ENCODE measurements at places on chromosomes 3 and 15.
A peak's percentile ranks its signal among the peaks of the same experiment; 100 is the strongest.

DNA sequence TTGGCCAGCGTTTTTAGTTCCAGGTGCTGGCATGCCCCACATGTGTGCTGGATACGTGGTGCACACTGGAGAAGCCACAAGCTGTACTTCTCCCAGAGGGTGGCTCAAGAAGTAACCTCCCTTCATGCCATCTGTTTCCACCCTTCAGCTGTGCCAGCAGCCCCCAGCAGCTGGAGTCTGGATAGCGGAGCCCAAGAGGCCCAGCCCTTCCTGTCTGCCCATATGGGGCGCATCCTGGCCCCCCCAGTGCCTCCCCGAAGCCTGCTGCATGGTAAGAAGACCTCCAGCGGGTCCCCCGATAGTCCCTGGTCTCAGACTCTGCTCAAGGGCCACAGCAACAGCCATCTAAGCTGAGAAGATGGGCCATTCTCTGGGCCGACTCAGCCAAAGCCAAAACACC is 5.8 kb upstream of the MANF start:
- H3K27me3 ChIP-seq: peaks cover 32% of the 10 kb centered on the region
- H3K4me3 ChIP-seq: no peak overlapping the region
- H3K36me3 ChIP-seq: peaks cover 4% of the 10 kb centered on the region
- H3K27ac ChIP-seq: no peak overlapping the region
- peaks cover 7% of the 10 kb centered on the region for H3K4me1 ChIP-seq
- no peak for DNase-seq

DNA sequence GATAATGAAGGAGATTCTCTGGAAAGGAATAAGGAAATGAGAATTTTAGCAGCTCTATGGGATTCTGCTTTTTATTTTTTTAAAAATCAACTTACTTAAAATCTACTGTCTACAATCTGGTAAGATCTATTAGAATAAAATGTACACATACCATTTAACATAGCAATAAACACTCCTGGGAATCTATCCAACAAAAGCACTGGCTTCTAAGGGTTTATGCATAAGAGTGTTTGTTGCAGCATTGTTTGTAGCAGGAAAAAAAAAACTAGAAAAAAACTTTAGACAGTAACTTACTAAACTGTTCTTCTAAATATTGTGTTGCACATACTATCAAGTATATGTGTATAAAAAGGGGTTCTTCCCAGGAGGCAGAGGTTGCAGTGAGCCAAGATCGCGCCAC is 15.7 kb upstream of the RBP1 start:
- no peaks in the 10 kb centered on the region for H3K4me1 ChIP-seq
- H3K4me3 ChIP-seq: no peak overlapping the region

GRCh38 chr3:78791753-78792152 is 976.0 kb downstream of the ROBO1 start:
- H3K27ac ChIP-seq: no peak overlapping the region
- H3K4me3 ChIP-seq: no peak overlapping the region
- H3K36me3 ChIP-seq: no peaks in the 10 kb centered on the region

GRCh38 chr3:49294343-49294742 is 17.3 kb upstream of the C3orf62 start:
- no peak overlapping the region for H3K4me3 ChIP-seq
- DNase-seq: no peak
- H3K27me3 ChIP-seq: no peaks in the 10 kb centered on the region
- H3K4me1 ChIP-seq: peaks cover 4% of the 10 kb centered on the region
- peak overlapping the region; percentile 37 for H3K27ac ChIP-seq

DNA sequence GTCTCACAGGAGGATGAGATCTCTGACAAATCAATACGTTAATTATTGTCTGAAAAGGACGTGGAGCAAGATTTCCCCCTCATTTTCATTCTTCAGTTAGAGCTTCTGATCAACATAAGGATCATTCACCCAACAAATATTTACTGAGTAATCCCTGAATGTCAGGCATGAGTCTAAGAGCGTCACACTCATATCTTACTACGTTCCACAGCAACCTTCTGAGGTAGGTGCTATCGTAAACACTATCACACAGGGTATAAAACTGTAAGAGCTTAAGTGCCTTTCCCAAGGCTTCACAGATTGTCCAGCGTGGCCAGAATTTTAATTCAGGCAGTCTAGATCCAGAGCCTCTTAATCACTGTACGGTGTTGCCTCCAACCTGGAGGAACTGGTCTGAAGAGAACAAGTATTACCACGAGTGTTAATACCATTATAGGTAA is 10.6 kb upstream of the TM4SF1 start:
- no peaks in the 10 kb centered on the region for H3K36me3 ChIP-seq
- no peak overlapping the region for H3K27ac ChIP-seq
- no peak overlapping the region for H3K4me3 ChIP-seq
- H3K27me3 ChIP-seq: peaks cover 5% of the 10 kb centered on the region
- no peaks in the 10 kb centered on the region for H3K4me1 ChIP-seq
- no peak for DNase-seq

DNA sequence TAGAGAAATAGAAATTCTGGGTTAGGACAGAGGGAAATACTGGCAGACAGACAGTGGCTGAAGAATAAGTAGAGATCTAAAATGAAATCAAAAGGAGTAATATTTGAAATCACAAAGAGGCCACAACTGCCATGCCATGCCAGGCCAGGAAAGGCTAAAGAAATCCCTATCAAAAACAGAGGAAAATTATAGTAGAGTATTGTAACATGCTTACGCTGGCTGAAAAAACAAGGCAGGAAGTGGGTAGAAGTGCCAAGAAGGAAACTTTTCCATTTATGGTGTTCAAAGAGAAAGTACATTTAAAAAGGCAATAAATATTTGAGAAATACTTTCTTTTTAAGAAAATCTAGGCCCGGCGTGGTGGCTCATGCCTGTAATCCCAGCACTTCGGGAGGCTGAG is 415.7 kb downstream of the PLCL2 start:
- H3K36me3 ChIP-seq: peaks cover 19% of the 10 kb centered on the region
- DNase-seq: no peak
- no peaks in the 10 kb centered on the region for H3K4me1 ChIP-seq
- H3K27me3 ChIP-seq: no peaks in the 10 kb centered on the region

DNA sequence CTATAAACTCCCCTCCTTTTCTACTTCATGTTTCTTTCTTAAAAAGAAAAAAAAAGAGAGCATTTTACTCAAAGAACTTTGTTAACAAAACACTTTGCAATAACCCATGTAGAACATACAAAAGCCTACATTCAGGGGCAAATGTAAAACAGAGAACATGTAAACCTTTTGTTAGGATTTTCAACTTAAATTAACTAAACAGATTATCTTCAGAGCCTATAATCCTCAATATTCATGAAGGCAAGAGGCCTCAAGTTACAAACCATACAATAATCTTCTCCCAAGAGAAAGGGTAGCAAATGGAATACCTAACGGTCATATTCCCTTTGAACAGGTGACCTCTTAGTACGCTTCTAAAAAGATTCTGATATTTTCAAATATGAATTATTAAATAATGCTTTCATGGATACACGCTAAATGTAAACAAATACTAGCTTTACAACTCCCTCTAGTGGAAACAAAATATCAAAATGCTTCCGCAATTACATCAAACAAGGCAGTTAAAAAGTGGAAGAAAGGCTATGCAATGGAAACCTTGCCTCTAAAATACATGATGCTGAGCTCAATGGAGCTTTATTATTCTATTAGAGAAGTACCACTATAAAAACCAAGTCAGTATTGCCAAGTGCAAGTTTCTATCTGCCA is 9.9 kb downstream of the CEP152 start:
- no peaks in the 10 kb centered on the region for H3K27me3 ChIP-seq
- no peak overlapping the region for H3K4me3 ChIP-seq
- DNase-seq: no peak
- H3K36me3 ChIP-seq: peaks cover 33% of the 10 kb centered on the region
- H3K27ac ChIP-seq: no peak overlapping the region
- H3K4me1 ChIP-seq: peaks cover 10% of the 10 kb centered on the region

GRCh38 chr3:184188080-184188479 is 2.1 kb downstream of the ABCF3 start:
- H3K27me3 ChIP-seq: no peaks in the 10 kb centered on the region
- H3K36me3 ChIP-seq: peaks cover 39% of the 10 kb centered on the region
- H3K4me1 ChIP-seq: peaks cover 38% of the 10 kb centered on the region
- no peak overlapping the region for H3K4me3 ChIP-seq
- no peak for DNase-seq

DNA sequence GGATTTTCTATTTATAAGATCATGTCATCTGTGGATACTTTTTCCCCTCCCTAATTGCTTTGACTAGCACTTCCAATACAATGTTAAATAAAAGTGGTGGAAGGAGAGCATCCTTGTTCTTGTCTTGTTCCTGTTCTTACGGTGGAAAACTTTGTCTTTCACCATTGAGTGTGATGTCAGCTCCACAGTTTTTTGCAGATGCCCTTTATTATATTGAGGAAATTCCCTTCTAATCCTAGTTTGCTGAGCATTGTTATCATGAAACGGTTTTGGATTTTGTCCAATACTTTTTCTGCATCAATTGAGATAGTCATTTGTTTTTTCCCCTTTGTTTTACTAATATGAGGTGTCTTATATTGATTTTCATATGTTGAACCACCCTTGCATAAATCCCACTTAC is 19.9 kb upstream of the IL20RB start:
- H3K4me3 ChIP-seq: no peak overlapping the region
- peaks cover 48% of the 10 kb centered on the region for H3K36me3 ChIP-seq
- H3K27ac ChIP-seq: peak overlapping the region; percentile 57
- H3K27me3 ChIP-seq: no peaks in the 10 kb centered on the region
- DNase-seq: no peak
- H3K4me1 ChIP-seq: peaks cover 76% of the 10 kb centered on the region

- no peak overlapping the region for H3K4me3 ChIP-seq
- H3K4me1 ChIP-seq: no peaks in the 10 kb centered on the region
- no peaks in the 10 kb centered on the region for H3K36me3 ChIP-seq
- DNase-seq: no peak
- peaks cover 41% of the 10 kb centered on the region for H3K27me3 ChIP-seq
Measured at GRCh38 chr3:193938613-193939012, 197.3 kb upstream of the HES1 start.

- no peaks in the 10 kb centered on the region for H3K4me1 ChIP-seq
- no peak for DNase-seq
- H3K4me3 ChIP-seq: no peak overlapping the region
- no peaks in the 10 kb centered on the region for H3K36me3 ChIP-seq
- H3K27ac ChIP-seq: no peak overlapping the region
- H3K27me3 ChIP-seq: no peaks in the 10 kb centered on the region
Measured at GRCh38 chr15:32676169-32676568, 34.7 kb downstream of the SCG5 start.

DNA sequence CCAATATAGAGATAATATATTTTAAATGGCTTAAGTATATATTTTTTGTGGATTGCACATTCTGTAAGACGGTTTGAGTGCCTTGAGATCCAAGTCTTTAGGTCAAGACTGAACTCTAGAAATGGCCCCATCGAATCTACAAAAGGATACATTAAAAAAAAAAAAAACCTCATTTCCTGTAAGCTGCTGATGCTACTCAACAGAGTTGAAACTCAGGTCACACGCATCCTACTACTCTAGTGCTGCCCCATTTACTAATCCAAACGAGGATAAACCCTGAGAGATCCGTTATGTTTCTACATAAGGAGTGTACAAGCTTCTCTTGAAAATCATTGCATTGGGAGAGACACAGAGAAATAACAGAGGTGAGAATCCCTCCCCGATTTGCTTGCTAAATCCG is 187.3 kb downstream of the TIGIT start:
- H3K27me3 ChIP-seq: no peaks in the 10 kb centered on the region
- DNase-seq: no peak
- H3K36me3 ChIP-seq: no peaks in the 10 kb centered on the region
- H3K27ac ChIP-seq: no peak overlapping the region
- peaks cover 10% of the 10 kb centered on the region for H3K4me1 ChIP-seq

- DNase-seq: no peak
- no peak overlapping the region for H3K4me3 ChIP-seq
- no peaks in the 10 kb centered on the region for H3K27me3 ChIP-seq
Measured at GRCh38 chr3:173993299-173993698, 595.8 kb downstream of the NLGN1 start.

GRCh38 chr3:169497567-169498257 is 165.8 kb downstream of the MECOM start:
- no peaks in the 10 kb centered on the region for H3K36me3 ChIP-seq
- no peak overlapping the region for H3K4me3 ChIP-seq
- no peak for DNase-seq
- no peaks in the 10 kb centered on the region for H3K4me1 ChIP-seq

DNA sequence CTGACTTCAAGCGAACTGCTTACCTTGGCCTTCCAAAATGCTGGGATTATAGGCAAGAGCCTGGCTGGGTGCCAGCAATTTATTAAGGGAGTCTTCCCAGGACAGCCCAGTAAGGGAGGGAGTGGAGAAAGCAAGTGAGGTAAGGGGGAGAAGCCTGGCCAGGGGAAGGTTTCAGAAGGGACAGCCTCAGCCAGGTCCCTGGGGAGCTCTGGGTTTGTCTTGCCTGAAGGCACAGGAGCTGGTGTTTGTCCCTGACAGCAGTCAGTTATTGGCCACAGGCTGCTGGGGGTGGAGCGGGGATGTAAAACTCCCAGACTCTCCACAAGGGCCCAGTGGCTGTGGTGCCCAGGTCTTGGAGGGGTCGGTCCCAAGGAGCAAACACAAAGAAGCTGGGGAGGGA is 33.0 kb upstream of the CDCP1 start:
- DNase-seq: no peak
- peaks cover 8% of the 10 kb centered on the region for H3K4me1 ChIP-seq
- peaks cover 7% of the 10 kb centered on the region for H3K27me3 ChIP-seq
- H3K4me3 ChIP-seq: no peak overlapping the region
- H3K27ac ChIP-seq: no peak overlapping the region

DNA sequence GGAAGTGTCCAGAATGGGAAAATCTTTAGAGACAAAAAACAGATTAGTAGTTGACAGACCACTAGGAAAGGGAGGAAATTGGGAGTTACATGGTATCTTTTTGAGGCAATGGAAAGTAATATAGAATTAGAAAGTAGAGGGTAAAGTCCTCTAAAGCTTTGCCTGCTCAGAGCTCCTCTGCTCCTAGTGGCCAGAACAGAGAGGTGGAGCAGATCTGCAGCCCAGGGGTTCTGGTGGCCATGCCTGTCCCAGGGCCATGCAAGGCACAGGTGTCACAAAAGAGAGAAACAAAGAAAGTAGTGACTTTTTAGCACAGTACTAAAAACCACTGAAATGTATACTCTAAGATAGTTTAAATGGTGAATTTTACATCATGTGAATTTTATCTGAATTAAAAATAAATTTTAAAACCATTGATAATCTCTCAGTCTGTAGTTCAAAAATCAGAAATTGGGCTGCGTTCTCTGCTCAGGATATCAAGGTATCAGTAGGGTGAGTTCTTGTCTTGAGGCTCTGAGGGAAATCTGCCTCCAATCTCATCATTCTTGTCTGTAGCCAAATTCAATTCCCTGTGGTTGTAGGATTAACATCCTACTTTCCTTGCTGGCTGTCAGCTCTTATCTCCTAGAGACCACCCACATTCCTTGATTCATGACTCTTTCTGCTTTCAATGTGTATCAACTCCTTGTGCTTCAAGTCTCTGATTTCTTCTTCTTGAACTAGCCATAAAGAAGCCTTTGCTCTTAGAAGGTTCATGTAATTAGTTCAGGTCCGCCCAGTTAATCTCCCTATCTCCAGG is 23.6 kb downstream of the PYGO1 start:
- peaks cover 2% of the 10 kb centered on the region for H3K4me1 ChIP-seq
- no peak overlapping the region for H3K27ac ChIP-seq
- DNase-seq: no peak
- peaks cover 8% of the 10 kb centered on the region for H3K27me3 ChIP-seq
- H3K36me3 ChIP-seq: no peaks in the 10 kb centered on the region
- H3K4me3 ChIP-seq: no peak overlapping the region

GRCh38 chr3:45626096-45626887 is 31.7 kb downstream of the LIMD1 start:
- peaks cover 53% of the 10 kb centered on the region for H3K4me1 ChIP-seq
- no peak overlapping the region for H3K27ac ChIP-seq
- H3K36me3 ChIP-seq: peaks cover 5% of the 10 kb centered on the region
- H3K4me3 ChIP-seq: no peak overlapping the region
